PC-3 (cell line): ENCODE measurements at places on chromosomes 2 and 18.
A peak's percentile ranks its signal among the peaks of the same experiment; 100 is the strongest.

DNA sequence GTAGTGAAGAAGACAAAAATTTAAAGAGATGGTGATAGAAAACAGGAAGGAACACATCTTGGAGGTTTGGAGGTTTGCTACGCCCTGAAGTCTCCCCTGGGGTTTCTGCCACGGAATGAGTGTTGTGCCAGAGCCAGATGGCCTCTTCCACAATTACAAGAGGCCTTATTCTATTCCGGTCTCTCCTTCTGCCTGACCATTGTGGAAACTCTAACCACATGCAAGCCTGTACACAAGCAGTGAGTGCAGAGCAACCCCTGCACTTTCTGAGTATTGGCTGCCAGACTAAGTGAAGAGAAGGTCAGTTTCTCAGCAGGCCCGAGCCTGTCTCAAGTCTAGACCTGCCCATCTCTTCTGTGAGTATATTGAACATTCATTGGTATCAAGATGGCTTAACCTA lies 22.7 kb upstream of the MYO1B start:
- no peak for DNase-seq

DNA sequence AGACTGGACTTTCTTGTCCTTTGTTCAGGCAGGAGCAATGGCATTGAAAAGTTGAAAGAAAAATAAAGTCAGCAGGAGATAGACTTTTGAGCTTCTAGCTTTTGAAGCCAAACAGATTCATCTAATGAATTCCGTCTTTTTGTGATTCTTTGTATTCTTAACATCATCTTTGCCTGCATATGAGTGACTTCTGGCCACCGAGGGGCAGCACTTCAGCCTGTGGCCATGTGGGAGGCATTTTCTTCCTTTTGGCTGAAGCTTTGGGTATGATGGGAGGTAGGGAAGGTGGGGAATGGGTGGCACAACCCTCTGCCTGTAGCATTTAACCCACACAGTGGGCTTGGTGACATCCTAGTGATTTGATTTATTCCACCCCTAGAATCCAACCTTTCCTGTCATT lies 220.6 kb downstream of the SETBP1 start:
- no peak for DNase-seq

GRCh38 chr2:96143231-96143847 lies 1.9 kb downstream of the DUSP2 start:
- no peak for DNase-seq

DNA sequence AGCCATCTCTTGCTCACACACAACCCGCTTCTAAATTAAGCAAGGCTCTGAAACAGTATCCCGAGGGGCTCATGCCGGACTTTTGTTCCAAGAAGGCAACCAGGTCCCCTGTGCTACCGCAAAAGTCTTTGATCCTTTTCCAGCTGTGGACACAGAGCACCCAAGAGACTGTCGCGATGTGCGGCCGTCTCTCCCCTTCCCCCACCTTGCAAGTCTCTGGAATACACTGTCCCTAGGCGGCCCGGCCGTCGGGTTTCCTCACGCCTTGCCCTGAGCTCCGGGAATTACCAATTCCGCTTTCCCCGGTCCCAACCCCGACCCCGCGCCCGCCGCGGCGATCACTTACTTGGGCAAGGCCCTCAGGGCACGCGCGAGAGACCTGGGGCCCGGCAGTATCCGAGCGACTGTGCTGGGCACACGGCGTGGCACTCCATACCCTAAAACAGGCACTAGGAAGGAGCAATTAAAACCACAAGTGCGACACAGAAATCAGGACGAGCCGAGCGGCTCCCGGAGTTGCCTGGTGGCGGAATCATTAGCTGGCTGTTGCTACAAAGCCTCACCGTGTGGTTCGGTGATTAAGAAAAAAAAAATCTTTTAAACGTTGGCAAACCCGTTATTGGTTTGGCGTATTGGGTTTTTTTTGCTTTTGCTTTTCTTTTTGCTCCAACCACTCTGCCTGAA lies 2.2 kb upstream of the DLX1 start:
- no peak for DNase-seq

DNA sequence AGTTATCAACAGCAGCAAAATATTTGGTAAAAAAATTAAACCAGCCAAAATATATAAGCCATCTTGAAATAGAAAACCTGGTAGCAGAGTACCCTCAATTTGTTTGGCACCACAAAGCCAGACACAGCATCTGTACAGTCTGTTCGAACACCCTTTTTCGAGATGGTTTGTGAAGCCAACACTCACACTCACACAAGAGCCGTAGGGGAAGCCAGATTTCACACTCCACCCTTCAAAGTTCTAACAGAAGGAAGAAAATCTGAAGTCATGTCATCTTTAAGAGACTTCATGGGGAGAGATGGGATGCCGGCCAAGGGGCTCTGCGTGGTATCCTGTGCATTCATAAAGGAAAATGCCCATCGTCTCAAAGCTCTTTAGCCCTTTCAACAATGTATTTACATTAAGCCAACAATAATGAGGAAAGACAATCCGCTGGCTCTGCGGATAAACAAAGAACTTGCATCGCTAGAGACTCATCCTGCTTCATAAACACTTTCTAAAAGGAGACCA lies 451.5 kb upstream of the CHST9 start:
- no peak for DNase-seq

GRCh38 chr2:16185801-16186272 lies 245.5 kb downstream of the MYCN start:
- DNase-seq = no peak

GRCh38 chr2:170525566-170525900 lies 189.6 kb upstream of the SP5 start:
- peak; percentile 97 for DNase-seq

DNA sequence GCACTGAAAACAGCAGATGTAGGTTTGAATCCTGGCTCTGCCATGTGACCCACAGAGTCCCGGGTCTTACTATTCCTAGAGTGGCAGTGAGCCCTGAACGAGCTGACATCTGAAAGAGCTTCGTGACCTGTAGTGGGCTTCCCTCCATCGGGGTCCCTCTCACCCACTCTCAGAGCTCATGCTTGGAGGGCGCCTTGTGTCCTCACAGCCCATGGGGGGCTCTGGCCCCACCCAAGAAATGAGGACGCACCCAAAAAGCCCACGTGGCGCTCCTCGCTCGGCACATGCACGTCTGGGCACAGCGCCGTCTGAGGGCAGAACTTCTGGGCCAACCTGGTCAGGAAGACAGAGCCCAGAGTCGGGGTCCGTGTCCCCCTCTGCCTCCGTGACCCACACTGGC lies 23.7 kb downstream of the LBH start:
- no peak for DNase-seq

DNA sequence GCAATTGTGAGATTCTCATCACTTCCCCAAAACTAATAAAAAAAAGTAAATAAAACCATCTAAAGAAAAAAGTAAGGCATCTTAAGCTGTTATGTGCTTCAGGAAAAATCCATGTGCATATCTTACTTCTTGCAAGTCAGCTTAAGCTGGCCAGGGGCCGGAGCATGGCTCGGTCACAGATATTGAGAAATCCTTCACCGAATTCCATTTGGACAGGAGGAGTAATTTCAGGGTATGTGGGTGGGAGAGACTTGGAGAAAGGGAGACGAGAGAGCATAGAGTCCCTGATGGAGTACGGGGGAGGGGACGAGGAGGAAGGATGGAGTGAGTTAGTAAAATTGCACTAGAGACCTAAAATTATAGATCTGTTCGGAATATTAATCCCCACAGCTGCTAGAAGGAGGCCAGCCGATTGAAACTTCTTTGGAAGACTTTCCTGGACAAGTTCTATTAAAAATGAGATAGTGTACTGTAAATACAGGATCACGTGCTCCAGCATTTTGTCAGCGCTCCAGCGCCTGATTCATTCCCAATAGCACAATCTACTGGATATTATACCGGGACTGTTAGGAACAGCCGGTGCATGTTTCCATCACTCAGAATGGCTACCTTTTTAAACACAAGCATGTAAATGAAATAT lies 438.5 kb downstream of the ZNF516 start:
- DNase-seq = no peak

DNA sequence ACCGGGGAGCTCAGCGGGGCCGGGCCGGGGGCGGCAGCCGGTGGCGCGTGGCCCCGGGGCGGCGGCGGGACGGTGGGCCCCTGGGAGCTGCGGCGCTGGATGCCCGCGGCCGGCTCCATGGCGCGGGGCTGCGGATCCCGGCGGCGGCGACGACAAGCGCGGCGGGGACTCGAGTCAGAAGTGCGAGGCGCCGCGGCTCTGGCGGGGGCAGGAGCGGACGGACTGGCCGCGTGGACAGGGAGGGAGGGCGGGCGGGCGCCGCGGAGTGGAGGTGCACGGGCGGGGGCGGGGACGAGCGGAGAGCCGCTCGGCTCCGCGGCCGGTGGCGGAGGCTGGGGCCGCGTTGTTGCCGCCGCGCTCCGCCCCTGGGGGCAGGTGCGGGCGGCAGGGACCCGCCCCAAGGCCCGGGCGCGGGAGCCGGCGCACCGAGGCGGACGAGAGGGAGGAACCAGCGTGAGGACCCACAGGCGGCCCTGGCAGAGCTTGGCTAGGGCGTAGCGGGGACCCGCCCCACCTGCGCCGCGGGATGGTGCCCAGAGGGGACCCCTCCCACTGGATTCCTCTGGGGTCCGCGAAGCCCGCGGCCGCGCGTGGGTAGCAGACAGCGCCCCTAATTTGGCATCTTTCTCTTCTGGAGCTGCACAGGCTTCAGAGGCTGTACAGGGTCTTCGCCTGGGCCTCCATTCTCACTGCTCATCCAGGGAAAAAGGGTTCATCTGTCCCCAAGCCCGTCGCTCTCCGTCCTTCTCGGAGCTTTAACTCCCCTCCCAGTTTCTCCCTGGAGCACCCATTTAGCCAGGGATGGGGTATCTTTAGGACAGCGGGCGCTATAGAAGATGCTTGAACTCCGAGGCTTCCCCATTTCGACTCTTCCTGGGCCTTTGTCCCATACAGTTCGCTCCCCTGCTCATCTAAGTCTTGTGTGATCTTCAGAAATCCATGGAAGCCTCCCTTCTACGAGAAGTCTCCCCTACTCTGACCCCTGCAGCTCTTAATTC lies at the start of gene TMEM163:
TMEM163 (minus strand) TSS at position 184 of the 998 bp plus-strand sequence.
- DNase-seq = peak; percentile 40

DNA sequence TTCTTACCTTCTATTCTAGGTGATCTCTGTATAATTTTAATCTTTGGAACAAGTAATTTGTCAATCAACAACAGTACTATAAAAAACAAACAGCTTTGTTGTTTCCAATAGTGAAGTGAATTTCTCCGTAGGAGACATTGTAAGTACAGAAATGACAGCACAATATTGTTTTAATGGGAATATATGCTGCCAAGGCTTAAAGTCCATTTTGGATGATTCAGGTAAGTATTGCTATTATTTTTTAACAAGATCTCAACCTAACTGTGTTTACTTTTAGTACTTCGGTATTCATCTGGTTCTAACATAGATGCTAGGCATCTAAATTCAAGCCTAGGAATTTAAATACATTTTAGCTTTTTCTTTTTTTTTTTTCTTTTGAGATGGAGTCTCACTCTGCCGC lies 105.8 kb downstream of the MEP1B start:
- no peak for DNase-seq

DNA sequence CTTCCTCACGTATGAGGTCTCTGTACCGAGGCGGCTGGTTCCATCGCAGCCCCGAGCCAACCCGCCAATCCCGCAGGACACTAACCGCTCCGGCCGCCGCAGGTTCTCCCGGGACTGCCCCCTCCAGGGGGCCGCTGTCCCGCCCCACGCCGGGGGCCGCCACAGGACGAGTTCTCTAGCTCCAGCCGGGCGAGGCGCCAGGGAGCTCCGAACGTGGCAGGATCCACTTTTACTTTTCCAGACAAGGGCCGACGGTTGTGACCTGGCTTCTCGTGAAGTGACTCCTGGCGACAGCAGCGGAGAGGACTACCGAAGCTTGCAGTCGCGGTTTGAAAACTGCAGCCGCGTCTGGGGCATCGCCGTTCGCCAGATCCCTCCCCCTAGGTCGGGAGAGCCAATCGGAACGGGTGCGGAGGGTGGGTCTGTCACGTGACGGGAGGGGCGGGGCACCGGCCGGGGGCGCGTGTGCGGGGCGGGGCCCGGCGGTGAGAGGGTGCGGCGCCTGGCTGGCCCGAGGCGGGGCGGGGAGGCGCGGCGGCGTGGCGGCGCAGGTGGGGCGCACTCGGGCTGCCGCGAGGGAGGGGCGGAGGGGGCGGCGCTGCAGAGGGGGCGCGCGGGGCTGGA lies at the start of gene STK17B:
STK17B (minus strand) TSS at position 331 of the 624 bp plus-strand sequence. CDS start 8,195 bp downstream, outside the sequence.
- DNase-seq = peak; percentile 96
